ENCODE measurements at places on chromosomes 1 and 21.

DNA sequence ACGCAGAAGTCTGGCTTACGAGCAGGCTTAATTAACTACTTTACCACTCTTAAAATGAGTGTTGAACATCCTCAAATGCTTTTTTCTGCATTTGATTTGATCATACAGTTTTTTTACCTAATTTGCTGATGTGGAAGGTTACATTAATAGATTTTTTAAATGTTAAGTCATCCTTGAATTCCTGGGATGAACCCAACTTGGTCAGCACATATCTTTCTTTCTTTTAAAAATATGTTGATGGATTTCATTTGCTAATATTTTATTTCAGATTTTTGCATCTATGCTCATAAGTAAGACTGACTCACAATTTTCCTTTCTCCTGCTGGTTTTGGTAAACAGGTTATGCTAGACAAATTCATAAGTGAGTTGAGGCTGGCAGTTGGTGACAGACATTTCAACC, 82.9 kb downstream of the LHX4 start:
- DNase-seq: no peak

DNA sequence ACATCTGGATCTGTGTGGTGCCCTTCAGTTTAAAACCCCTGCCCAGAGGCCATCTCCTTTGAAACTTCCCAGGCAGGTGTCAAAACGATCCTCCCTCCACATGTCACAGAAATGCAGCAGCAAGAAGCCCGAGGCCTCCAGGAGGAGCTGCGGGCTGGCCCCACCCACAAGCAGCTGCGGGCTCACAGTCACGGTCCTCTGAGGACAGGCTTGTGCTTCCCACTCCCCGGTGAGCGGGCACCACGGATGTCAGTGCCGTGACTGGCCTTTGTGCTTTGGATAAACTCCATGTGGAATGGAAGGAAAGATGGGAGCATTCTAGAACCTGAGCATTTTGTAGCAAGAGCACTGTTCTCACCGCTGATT, 65.8 kb downstream of the SIK1 start:
- DNase-seq: no peak

DNA sequence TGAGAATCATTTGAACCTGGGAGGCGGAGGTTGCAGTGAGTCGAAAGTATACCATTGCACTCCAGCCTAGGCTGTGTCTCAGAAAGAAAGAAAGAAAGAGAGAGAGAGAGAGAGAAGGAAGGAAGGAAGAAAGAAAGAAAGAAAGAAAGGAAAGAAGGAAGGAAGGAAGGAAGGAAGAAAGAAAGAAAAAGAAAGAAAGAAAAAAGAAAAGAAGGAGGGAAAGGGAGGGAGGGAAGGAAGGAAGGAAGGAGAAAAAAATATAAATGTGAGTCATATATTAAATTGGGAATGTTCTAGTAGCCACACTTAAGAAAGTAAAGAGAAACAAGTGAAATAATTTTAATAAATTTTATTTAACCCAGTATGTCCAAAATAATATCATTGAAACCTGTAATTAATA, 16.7 kb upstream of the CITED4 start:
- DNase-seq: no peak

GRCh38 chr1:42924851-42925760, 33.6 kb downstream of the SLC2A1 start:
- DNase-seq: no peak

DNA sequence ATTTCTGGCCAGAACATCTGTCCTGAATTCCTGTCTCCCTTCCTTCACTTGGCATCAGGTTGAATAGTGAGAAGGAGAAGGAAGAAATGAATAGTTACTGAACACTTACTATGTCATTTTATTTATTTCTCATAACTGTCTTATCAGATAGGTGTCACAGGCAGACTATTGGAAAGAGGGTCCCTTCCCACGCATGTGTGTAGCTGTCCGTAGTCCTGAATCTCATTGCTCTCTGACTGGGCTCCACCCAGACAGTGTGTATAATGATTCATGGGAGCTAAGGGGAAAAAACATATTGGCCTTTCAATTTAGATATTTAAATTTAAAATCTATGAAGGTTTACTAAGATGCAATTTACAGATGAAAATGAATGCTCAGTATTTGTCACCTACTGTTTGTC, 86.1 kb downstream of the OMA1 start:
- no peak for DNase-seq

DNA sequence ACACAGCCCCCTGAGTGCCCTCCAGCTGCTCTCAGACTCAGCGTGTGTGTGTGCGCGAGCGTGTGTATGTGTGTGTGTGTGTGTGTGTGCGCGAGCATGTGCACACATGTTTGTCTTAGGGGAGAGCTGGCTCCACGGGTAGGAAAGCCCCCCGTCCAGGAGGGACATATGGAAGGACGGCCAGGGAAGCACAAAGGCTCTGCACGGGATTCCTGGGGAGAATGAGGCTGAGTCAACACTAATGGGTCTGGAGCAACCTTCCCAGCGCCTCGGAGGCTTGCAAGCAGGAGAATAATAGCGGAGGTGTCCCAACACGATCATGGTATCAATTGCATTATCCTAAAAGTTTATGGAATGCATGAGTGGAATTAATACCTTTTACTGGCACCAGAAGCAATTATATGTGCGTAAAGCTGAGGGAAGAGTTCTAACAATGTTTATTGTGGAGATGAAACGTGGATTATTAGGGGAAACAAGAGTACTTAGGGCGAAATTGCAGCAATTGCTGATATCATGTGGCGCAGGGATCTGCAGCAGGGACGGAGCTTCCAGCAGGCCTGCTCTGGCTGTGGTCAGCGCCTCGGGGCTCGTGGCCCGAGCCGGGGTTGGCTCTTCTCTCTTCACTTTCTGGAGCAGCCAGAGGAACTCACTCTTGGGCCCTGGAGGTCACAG, 40.3 kb upstream of the CCDC27 start:
- no peak for DNase-seq

DNA sequence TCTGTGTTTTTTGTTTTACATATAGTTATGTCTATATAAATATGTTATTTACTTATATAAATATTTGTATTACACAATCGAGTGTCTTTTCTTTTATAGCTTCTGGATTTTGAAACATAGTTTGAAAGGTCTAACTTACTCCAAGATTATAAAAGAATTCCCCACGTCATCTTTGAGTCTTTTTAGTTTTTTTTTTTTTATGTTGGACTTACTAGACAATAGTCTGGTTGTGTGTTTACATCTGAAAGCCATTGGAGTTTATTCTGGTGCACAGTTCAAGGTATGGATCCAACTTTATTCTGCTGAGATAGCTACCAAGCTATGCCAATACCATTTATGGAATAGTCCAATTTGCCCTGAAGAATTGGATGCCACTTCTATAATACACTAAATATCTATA, 26.1 kb upstream of the RCAN3 start:
- no peak for DNase-seq

DNA sequence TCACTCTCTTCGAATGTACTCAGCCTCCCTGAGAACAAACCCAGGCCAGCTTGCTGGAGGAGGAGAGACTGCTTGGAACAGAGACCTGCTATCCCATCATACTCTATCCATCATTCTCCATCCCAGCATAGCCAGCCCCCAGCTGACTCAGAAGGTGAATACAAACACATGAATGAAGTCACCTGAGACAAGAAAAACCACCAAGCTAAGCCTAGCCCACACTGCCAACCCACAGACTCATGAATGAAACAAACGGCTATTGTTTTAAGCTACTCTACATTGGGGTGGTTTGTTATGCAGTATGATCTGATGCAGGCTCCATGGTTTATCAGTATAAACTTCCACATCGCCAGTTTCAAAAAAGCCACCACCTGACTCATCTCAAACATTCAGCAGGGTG, 395.6 kb downstream of the SETD4 start:
- DNase-seq: no peak

- no peak for DNase-seq
Observed at GRCh38 chr21:38039841-38040240, 123.6 kb upstream of the KCNJ6 start.

DNA sequence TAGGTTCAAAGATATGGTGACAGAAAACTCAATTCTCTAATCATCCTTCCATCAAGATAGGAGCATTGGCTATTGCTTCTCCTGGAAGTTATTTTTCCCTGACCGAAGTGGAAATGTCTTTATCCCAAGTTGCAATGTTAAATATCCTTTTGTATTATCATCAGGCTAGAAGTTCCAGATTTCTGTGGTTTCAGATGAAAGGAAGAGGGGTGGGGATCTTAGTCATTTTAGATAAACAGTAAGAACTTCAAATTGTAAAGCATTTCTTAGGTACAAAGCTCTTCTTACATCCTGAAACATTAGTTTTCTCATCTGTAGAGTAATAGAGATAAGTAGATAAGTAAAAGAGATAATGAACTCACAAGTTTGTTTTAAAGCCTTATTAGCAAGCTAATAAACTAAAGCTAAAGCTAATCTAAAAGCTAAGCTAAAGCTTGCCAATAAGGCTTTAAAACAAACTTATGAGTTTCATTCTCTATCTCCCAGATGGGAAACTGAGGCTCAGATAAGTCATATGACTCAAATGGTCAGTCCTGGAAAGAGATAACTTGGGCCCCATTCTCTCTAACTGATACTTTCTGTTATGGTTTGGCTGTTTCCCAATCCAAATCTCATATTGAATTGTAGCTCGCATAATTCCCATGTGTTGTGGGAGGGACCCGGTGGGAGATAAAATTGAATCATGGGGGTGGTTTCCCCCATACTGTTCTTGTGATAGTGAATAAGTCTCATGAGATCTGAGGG, 99.2 kb upstream of the KCNK2 start:
- DNase-seq: no peak
